ENCODE measurements at places on chromosomes 6 and 20.

- peak; percentile 34 for DNase-seq
Observed at GRCh38 chr6:154861825-154862224, 128.6 kb downstream of the SCAF8 start.

DNA sequence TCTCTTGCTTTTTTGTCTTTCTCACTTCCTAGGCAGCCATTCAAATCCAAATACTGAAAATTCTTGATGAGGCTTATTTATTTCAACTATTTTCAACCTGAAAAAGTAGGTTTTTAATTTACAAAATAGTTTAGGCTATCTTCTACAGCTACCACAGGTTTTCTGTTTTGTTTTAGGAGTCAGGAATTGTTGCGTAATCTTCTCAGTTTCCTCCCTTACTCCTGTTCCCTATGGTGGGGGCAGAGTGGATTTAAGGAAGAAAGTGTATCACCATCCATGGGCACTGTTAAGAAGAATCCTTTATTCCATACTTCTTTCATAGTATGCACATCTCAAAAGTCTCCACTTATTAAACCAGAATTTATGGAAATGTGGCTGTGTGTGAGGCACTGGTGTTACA lies 182.4 kb downstream of the KHDC1L start:
- no peak for DNase-seq

DNA sequence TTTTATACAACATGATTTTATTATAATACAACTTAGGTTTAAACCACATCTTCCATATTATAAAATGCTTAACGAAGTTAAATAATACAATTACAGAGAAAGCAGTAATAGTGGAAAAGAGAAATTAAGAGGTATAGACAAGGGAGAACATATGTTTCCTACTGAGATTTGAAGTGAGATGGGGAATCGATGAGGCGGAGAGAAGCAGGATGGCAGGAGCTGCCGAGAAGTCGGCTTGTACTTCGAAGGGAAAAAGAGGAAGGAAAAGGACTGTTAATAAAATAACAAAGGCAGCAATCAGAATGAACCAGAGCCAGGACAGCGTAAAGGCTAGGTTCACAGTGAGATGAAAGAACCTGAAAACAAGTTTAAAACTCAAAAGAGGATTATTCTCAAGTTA lies 15.4 kb downstream of the FBXL4 start:
- DNase-seq = no peak

GRCh38 chr6:159806021-159806458 lies 6.0 kb downstream of the PNLDC1 start:
- no peak for DNase-seq

DNA sequence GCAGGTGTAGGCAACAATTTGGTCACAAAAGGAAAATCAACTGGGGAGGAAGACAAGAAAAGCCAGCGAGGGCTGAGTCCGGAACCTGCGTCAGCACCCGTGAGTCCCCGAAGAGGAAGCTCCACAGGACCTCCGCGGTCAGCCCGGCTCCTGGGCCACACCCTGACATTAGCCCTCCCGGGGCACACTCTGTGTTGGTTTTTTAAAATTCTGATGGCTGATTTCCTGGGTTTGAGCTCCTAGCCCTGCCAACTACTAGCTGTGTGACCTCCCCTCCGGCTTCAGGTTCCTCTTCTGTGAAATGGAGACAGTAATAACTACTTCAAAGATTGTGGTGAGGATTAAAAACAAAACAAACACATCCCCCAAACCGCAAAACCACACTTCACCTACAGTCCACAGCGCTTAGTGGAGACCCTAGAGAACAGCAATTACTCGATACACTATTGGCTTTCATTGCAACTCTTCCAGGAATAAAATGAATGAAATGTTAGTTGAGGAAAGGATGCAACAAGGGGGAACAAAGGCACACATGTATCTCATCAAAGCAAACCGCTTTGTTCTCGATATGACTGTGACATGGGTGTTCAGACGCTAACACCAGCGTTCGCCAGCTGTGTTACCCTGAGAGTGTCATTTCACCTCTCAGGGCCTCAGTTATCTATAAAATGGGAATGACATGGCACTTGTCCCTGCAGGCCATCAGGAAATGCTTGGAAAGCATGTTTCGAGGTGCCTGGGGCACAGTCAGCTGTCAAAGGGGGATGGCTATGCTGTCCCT lies 985 bp downstream of the ZBP1 start:
- no peak for DNase-seq

GRCh38 chr6:133100865-133101264 lies 140.3 kb upstream of the EYA4 start:
- DNase-seq = no peak

GRCh38 chr20:6852478-6852877 lies 85.0 kb downstream of the BMP2 start:
- no peak for DNase-seq

DNA sequence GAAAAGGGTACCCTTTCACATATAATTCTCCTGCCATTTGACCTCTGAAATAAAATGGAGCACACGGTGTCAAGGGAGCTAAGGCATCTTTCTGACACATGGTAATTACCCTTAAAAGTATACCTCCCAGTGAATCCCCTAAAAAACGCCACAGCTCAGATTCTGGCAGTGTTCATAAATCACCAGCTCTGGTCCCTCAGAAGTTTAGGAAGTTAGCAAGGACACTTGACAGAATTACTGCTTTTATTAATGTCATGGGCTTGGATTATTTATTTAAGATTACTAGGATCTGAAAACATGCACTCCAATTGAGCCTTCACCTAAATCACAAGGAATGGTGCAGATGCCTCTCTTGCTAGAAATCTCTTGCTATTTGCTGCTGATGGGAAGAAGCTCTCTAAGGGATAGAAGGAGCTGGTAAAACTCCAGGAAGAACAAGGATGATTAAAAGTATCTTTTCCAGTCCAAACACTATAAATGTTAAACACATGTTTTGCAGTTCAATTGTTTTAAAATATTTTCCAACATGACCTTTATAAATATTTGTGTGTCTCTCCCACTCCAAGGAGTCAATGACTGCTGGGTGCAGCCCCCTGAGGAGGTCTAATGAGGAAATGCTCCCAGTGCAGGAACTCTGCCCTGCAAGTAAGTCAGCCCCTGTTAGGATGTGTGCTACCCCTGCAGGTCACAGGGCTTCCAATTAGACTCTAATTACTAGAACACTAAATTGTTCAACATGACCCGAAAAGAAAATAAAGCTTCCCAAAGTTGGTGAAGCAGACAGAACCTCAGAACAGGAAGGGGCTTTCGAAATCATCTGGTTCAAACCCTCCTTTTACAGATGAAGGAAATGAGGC lies 230.3 kb downstream of the TFAP2A start:
- DNase-seq = no peak

DNA sequence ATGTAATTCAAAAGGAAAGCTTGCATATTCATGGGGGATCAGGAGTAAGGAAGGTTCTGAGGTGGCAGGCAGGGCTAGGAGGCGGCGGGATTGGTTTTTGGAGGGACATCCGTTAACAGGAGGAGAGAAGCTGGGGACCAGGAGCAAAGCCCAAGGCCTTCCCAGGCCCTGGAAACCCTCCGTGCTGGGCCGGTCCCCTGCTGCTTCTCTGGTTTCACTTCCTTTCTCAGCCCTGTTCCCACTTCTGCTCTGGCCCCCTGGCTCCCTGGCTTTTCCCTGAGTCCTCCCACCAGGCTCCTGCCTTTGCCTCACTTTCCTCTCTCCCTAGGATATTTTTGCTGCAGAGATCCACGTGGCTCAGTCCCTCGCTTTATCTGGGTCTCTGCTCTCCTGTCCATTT lies 26.4 kb upstream of the SALL4 start:
- no peak for DNase-seq

GRCh38 chr6:27957516-27957915 lies 475 bp downstream of the OR2B6 start:
- no peak for DNase-seq

GRCh38 chr6:32867554-32868256 lies 13.7 kb downstream of the PSMB9 start:
- no peak for DNase-seq

GRCh38 chr6:71226151-71226550 lies 62.5 kb upstream of the OGFRL1 start:
- DNase-seq = no peak

- DNase-seq = no peak
Observed at GRCh38 chr6:35382015-35382414, 39.7 kb downstream of the PPARD start.

Measured in SK-N-SH (cell line).